ENCODE measurements at places on chromosomes 16 and 17.

GRCh38 chr17:82065638-82066303, at the start of gene DUS1L:
Gene DUS1L, minus strand, starts transcription at chr17:82065804. Its CDS starts 745 bp downstream, at chr17:82065059.
- peak; percentile 51 for ATAC-seq

GRCh38 chr16:47057630-47057993, 84.1 kb upstream of the DNAJA2 start:
- no peak for ATAC-seq

GRCh38 chr16:12252616-12253015, 276.1 kb downstream of the SNX29 start:
- ATAC-seq, result no peak

- ATAC-seq, result no peak
These were observed 296.5 kb downstream of the SLC39A11 start for GRCh38 chr17:72795941-72796340.

DNA sequence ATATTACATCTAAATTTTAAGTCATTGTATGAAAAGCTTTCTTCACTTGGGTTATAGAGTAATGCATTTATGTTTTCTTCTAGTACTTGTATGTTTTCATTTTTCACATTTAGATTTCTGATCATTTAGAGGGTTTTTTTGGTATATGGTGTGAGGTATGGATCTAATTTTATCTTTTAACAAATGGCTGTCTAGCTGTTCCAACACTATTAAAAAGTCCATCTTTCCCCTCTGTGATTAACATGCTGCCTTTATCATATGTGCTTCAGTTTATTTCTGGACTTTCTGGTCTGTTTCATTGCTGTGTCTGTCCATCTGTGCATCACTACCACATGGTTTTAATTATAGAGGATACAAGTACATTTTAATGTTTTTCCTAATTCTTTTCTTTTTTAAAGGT, 163.8 kb downstream of the MYO1D start:
- ATAC-seq, result no peak

DNA sequence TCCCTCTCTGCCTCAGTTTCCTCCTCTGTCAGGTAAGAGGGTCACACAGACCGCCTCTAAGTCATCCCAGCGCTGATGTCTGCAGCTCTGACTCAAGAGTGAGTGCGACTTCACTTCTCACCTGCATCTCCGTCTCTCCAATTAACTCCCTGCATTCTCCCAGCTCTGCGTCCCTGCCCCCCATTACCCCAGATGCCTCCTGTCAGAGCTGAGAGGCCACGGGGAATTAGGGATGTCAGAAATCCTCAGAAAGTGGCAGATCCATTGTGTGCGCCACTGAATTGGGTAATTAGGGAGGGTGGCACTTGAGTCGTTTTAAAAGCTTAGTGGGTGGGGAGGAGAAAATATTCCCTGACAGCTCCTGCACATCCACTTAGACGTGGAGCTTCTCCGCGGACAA, 885.4 kb upstream of the EEF2KMT start:
- no peak for ATAC-seq

GRCh38 chr17:81891303-81891552, 158 bp downstream of the ALYREF start:
- ATAC-seq, result no peak

GRCh38 chr16:66569131-66569530, 2.9 kb downstream of the CMTM1 start:
- no peak for ATAC-seq

- ATAC-seq, result no peak
These were observed 5.8 kb downstream of the ARMC7 start for GRCh38 chr17:75115555-75115954.

DNA sequence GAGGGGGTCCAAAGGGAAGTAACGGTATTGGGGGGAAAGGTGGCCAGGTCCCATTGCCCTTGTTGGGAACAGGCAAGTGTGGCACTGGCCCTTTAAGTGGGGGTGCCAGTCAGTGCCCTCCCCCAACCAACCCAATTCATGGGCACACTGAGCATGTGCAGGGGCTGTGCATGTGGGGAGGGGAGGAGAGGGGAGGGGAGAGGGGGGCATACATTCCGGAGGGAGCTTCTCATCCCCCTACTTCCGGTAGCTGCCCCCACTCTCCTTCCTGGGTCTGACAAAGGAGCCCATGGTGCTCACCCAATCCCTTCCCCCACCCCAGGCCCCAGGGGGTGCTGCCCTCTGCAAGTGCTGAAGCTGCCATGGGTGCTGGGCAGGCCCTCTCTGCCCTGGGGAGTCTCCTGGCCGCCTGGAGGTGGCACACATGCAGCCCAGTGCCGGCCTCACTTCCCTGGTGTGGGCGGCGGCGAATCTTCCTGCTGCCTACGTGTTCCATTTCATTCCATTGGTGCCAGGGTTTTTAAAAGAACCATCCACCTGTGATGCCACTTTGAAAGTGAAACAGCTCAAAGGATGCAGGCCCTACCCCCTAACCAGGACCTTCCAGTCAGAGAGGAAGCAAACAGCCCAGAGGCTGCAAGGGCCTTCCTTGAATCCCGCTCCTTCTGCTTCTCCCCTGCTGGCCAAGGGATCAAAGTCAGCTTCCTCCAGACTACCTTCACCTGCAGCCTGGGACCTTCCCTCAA, 11.0 kb downstream of the HEXIM2 start:
- peak; percentile 79 for ATAC-seq

DNA sequence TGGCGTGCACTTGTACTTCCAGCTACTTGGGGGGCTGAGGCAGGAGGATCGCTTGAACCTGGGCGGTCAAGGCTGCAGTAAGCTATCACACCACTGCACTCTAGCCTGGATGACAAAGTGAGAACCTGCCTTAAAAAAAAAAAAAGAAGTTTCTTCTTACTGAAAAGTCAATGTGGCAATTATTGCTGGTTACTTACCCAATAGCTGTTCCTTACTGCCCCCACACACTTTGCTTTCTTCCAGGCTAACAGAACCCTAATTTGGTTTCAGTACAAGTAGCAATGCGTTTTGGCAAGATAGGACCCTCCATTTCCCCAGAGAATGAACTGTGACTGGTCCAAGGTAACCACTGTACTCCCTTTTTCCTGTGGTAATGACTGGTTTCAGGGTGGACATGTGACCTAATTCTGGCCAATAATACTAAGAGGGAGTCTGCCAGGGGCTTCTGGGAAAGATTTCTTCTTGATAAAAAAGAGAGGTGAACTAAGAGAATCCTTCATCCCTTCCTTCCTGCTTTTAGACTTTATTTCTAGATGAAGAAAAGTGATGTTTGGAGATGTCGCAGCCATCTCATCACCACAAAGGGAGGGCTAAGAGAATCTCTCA, 58.8 kb upstream of the MSI2 start:
- no peak for ATAC-seq

DNA sequence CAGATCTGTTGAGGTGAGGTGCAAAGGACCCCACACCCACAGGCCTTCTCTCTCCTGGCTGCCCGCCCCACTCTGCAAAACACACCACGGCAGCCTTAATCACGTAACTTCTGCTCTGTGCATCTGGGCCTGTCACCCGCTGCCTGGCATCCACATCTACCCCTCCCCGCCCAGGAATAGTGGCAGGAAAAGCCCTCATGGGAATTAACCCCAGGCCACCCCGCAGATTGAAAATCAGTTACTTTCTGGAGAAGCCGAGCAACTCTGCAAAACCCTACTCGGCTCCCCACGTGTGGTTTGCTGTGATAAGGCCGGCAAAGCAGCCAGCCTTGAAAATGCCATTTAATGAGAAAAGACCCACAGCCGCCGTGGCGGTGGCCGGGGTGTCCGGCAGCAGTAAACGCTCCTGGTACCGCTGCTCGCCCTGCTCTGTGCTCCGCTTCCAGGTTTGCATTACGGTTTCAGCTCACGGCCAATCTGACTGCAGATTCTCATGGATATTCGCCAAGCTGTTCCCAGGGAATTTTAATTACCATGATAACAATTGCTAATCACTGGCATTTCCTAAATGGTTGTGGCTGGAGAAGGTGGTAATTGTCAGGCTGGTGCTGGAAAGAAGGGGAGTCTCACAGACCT, 78.0 kb upstream of the DOC2B start:
- no peak for ATAC-seq

DNA sequence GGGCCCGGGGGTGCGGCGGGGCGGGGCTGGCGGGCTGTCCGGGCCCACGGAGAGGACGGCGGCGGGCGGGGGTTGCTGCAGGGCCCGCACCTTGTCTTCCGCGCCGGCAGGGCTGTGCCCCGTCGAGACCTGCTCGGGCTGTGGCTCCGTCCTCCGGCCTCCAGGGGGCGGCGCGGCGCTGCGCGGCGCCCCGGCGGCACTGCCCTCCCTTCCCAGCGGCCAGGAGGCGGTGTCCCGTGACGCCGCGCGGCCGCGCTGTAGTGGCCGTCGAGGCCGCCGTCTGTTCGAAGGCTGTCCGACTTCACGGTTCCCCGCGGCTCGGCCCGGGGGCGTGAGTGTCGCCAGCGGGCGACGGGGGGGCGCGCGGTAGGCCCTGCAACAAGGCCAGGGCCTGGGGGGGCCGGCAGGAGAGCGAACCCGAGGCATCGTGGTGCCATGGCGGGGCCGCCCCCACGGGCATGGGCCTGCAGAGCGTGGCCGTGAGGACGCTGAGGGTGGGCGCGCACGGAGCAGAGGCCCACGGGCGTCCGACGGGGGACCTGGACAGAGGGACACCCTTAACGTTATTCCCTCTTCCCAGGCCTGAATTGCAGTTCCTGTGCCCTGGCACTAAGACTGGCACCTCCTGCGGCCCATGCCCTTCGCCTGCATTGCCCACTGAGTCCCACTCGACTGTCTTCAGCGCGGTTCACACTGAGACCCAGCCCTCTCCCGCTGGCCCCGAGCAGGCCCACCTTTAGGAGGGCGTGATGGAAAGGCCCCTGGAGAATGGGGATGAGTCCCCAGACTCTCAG, at the start of gene PLEKHG4:
PLEKHG4 (plus strand) TSS at position 237 of the 794 bp plus-strand sequence; CDS start at position 750, 513 bp downstream.
- peak; percentile 82 for ATAC-seq

DNA sequence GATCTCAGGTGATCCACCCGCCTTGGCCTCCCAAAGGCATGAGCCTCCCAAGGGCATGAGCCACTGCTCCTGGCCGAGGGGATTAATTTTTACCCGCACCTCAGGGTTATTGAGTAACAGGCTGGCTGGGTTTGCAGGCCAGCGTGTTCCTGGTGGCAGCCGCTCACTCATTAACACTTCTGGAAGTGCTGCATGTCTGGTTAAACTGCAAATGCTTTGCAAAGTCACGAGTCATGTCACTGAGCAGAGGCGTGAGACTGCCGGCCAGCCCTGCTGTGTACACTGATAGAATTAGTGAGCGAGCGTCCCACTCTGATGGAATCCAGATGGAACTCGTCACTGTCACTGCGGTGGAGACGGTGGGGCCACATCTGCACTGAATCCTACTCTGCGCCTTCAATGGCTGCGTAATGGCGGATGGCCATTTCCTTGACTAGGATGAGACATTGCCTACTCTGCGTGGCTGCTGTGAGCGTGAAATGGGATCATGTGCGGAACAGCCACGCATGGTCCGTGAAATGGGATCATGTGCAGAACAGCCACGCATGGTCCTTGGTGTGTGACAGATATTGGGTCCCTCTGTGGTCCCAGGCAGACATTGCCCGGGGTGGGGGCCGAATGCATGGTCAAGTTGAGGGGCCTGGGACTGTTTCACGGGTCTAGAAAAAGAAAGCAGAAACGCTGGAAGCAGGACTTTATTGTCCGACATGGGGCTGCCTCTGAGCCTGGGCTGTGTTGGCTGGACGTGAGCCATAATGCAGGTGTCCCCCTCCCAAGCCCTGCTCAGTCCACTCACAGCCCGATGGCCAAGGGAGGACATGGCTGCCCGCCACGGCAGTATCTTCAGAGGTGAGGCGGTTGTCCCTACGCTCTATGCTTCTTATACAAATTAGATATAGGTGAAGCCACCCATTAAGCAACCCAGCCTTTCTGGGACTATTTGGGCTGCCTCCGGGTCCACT, 740 bp upstream of the SLC5A10 start:
- ATAC-seq, result no peak

DNA sequence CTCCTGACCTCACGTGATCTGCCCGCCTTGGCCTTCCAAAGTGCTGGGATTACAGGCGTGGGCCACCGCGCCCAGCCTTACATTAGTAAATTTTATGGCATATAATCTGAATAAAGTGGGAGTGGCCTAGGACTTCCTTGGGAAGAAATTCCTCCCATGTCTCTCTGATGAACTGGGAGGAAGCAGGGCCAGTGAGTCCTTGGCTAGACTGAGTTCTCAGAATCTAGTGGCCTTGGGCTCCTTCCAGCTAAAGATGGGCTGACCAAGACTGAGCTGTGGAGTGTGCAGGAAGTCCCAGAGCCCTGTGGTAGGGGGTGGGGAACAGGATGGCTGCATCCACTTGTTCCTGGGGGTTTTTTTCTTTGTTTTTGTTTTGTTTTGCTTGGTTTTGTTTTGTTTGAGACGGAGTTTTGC, 10.0 kb upstream of the NAGLU start:
- peak; percentile 25 for ATAC-seq

GRCh38 chr17:80615376-80615775, 70.7 kb downstream of the RPTOR start:
- no peak for ATAC-seq

DNA sequence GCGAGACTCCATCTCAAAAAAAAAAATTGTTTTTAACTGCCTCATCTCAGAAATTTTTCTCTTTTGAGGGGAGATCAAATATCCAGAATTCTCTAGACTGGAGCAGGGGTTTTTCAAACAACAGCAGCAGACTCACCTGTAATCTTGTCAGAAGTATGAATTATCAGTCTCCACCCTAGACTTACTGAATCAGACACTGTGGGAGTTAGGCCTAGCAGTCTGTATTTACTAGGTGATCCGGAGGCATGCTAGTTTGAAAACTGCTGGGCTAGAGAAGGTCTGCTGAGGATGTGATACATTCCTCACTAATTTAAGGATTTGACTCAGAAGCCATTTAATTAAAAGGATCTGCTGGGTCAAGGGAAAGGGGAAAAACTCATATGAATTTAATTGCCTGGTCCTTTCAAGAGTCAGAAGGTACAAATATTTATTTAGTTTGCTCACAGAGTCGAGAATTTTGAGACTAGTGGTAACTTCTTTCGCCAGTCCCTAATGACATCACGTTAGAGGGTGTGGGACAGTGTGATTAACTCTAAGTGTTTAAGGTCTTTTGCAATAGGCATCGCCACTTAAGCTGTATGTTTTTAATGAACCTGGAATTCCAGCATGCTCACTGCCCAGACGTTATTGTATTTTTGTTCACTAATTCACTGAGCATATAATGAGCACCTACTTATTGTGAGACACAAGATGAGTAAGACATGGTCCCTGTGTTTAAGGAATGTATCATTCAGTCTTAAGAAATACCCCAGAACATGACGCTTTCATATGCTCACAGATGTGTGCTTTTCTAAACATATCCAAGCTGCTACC, 14.2 kb downstream of the ATP6V0A1 start:
- no peak for ATAC-seq

DNA sequence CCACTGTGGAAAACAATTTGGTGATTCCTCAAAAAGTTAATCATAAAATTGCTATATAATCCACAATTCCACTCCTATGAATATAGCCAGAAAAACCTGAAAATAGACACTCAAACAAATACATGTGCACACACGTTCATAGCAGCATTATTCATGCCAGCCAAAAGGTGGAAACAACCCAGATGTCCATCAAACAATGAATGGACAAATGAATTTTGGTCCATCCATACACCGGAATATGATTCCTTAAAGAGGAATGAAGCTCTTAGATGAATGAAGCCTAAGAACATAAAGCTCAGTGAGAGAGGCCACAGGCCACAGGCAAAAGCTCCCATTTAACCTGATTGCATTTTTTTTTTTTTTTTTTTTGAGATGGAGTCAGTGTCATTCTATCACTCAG, 114.6 kb upstream of the TNRC6C start:
- ATAC-seq, result no peak
